Caudate nucleus (tissue), 63 donors: ENCODE measurements at places on chromosomes 2 and 18.
A peak's percentile ranks its signal among the peaks of the same experiment; 100 is the strongest.

- no peak for DNase-seq
Measured at GRCh38 chr2:18339326-18339725, 221.1 kb downstream of the RDH14 start.

DNA sequence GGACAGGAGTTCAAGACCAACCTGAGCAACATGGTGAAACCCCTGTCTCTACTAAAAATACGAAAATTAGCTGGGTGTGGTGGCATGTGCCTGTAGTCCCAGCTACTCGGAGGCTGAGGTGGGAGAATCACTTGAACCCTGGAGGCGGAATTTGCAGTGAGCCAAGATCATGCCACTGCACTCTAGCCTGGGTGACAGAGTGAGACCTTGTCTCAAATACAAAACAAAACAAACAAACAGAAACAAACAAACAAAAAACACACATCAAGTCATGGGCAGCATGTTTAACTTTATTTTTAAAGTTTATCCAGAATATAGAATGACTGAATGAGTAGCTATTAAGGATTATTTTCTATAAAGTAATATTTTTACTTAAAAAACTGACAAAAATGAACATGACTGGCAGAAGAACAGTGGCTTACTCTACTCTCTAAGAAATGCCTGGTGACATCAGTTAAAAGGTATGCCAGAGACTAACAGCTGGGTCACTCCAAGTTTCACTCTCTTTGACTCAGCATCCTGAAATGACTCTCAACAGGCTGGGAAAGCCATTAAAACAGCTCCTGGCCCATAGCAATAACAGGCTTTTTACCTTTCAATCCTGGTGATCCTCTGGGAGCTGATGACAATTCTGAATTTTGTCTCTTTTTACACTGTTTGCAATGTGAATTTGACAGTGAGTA lies 281.6 kb upstream of the STON1 start:
- no peak for DNase-seq

DNA sequence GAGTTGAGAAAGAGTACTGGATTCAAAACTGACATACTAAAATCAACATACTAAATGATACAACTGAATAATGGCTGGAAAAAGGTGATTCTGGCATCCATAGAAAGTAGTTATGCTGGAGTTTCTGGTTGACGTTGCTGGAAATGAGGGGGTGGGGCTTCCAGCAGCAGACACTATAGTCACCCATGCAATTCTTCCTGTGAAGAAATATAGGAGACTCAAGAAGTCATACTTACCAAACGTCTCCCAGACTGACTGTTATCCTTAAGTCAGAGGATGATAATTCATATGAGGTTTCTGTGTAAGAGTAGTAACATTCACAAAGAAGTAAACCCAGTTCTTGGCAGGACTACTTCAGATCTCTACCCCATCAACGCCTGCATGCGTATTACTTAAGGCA lies 23.6 kb downstream of the DTNB start:
- DNase-seq, result no peak

- DNase-seq, result no peak
Measured at GRCh38 chr2:45354776-45355175, 256.3 kb downstream of the SRBD1 start.

GRCh38 chr2:40458271-40458794 lies 6.4 kb upstream of the SLC8A1 start:
- no peak for DNase-seq

DNA sequence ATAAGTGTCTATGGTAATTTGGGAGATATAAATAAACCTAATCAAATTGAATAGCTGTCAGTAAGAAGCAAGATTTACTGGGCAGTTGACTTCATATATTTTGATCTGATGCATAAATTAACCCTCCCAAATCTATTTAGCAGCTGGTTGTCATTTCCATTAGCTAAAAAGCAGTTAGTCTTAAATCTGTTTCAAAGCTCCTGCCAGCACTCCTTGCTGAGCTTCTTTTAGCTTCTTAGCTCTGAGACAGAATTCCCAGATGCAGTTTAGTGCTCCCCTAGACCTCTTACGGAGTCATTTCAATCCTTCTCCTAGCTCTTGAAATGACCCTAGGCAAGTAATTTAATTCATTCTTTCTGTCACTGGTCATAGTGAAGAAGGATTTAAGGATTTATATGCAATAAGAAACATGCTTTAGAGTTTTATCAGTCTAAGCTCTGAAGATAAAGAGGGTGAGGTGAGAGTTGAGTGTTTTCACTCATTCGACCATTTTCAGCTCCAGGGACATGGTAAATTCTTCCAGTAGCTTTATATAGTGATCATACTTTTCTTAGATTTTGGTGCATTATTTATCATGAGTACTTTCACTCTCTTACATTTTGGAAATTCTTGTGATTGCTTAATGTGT lies 98.9 kb downstream of the PHLPP1 start:
- no peak for DNase-seq

- peak; percentile 22 for DNase-seq
Measured at GRCh38 chr18:34773961-34774766, 64.1 kb downstream of the DTNA start.
